ENCODE measurements at places on chromosomes 1 and 21. TPM values are rescaled to one million over a fixed set of nuclear protein-coding genes. Genes with fewer than 3 reads are reported as not detected.

OPTC gene
- total RNA-seq = not detected

RSPO1 gene
- total RNA-seq = not detected

GRCh38 chr1:182803846-182804245 is 14.3 kb downstream of the NPL start:
- DNase-seq = no peak

DNA sequence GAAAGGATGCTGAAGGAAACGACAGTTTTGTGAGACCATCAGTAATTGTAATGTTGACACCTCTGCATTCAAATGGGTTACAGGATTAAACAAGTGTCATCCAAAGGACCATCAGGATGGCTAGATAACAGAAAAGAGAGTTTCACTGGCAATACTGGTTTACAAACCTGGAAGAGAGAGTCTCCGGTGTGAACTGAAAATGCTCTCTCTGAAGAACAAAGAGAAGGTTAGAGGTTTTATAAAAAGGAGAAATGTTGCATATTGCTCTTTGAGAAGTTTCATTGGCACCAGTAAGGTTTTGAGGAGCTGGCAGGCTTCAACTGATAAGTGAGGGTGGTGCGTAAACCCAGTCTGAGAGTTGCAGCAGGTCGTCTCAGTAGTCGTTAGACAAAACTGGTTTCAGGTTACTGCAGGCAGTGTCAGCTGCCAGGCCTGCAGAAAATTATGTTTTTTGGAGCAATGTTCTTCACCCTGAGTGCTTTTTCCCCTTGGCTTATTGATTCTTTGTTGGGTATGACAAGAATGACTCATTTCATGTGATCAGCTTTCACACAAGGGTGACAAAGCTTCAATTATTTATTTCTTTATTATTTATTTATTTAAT is 42.2 kb downstream of the KCNK1 start:
- DNase-seq = no peak

DNA sequence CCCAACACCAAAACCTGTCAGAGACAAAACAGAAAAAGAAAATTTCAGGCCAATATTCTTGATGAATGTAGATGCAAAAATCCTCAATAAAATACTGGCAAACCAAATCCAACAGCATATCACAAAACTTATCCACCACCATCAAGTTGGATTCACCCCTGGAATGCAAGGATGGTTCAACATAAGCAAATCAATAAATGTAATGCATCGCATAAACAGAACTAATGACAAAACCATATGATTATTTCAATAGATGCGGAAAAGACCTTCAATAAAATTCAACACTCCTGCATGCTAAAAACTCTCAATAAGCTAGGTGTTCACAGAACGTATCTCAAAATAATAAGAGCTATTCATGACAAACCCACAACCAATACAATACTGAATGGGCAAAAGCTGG is 3.8 kb upstream of the OR2L5 start:
- DNase-seq = no peak

VWA5B1 gene
- not detected for total RNA-seq

GRCh38 chr1:18556364-18556763 is 74.3 kb upstream of the PAX7 start:
- no peak for DNase-seq

DNA sequence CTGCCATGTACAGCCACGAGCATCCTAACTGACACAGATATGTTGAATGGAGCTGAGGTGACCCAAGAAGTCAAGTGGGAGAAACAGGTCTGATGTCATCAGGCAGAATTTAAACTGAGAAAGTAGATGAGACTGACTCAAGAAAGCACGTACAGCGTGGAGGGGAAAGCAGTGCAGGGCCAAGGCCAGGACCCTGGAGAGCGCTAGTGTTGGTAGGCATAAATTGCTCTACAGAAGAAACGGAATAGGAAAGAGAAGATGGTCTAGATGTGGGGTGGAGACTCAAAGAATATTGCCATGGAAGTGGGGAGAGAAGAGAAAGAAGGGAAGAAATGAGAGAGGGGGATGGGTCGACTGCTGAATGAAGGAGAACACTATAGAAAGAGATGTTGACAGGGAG is 45.3 kb upstream of the GJB5 start:
- DNase-seq = no peak

FLG2 gene
- not detected for total RNA-seq

HHIPL2 gene
- 0.13 TPM for total RNA-seq

- DNase-seq = no peak
Measured at GRCh38 chr1:2614145-2614544, 18.7 kb downstream of the MMEL1 start.

PADI6 gene
- not detected for total RNA-seq

GNL2 gene
- 52.3 TPM for total RNA-seq

- no peak for DNase-seq
Measured at GRCh38 chr1:233513431-233513830, 100.5 kb upstream of the KCNK1 start.

DNA sequence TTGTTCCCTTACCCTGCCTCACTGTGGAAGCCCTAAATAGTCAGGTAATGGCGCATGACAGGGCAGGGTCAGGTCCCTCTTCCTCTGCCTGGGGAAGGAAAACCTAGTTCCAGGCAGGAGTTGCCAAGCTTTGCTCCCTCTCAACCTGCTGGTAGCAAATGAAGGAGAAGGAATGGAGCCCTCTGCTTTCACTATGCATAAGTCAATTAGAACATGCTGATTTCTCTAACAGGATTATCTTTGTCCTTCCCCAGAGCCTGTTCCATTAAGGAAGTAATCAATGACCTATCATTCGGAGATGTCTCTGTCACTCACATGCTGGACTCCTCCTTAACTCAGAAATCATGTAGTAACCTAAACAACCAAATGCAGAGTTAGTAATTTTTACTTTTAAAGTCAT is 161.8 kb upstream of the NFIA start:
- no peak for DNase-seq

Measured in osteocyte (in vitro differentiated cells).